ENCODE measurements at places on chromosomes 1 and 21. TPM values are rescaled to one million over a fixed set of nuclear protein-coding genes. Genes with fewer than 3 reads are reported as not detected.

DNA sequence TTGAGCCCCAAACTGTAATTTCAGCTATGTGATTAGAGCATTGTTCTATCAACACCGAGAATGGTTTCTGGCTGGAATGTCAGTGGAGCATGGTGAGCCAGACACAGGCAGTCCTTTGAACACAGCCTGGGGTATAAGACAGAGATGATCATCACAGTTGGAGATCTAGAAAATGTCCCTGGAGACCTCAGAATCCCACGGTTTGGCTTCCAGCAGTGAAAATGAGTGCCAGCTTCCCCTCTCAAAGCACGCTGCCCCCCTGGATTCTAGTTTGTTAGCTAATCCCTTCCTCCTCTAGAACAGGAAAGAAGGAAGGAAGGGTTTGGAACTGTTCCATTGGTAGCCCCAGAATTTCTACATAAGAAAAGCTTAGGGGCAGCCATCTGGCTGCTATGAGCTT lies 59.9 kb upstream of the JAK1 start:
- no peak for DNase-seq

DNA sequence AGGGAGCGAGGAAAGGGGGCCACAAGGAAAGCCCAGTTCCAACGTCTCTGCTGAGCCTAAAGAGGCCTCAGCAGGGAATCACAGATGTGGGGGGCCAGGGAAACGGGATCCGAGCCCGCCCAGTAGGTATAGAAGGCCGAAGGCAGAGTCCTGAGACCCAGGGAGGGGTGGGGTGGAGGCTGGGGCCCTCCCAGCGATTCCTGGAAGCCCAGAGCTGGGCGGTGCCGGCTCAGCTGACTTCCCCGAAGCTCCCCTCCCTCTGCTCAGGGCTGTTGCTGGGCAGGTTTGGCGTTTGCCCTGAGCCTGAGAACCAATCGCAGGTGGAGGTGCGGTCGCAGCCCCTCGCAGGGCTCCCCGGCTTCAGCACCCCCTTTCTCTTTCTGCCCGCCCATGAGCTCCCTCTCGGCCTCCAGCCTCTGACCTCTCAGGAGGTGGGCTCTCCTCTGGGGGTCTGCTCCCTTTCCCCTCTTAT lies 12.8 kb downstream of the ADAMTSL4 start:
- DNase-seq = peak; percentile 97

The USP25 gene
- total RNA-seq = 48.4 TPM

GRCh38 chr1:43987159-43987902 lies 4.1 kb upstream of the CCDC24 start:
- DNase-seq = no peak

The PTPN14 gene
- 23.0 TPM for total RNA-seq

DNA sequence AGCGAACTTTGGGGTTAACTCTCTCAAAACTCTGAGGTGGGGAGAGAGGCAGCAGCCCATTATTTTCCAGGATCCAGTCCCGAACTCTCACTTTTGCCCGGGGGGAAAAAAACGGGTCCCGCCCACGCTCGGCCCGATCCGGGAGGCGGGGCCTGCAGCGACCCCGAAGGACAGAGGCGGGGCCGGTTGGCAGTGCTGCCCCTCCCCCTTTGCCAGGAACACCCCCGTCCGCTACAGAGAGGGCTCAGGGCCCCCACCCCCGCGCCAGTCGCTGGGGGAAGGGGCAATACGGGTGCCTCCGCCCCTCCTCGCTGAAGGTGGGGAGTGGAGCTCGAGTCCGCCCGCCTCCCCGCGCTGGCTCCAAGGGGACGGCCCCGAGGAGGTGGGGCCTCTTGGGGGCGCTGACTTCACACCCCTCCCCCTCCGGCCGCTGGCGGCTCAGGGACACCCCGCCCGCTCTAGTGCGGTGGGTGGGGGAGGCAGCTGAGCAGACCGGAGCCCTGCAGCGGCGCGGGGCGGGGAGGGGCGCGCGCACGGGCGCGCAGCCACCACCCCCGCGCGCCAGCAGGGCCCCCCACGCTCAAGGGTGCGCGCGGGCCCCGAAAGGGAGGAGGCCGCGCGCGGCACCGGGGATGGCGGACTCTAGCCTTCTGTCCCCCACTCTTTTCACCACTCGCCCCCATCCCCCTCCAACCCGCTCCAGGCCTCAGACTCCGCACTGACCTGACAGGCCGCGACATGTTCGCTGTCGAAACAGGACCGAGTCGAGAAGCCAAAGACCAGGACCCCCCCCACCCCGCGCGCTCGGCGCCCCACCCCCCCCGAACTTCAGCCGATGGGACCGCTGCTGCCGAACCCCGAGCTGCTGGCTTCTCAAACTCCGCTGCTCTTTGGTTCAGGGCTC lies 496 bp downstream of the NUCKS1 start:
- DNase-seq = peak; percentile 96

GRCh38 chr1:150974580-150975478 lies at the start of gene CERS2:
Gene CERS2 (minus strand): TSS chr1:150974835. CDS start chr1:150969090, 5,745 bp downstream.
- peak; percentile 92 for DNase-seq

GRCh38 chr1:159900086-159900680 lies at the start of gene CFAP45:
Gene CFAP45 (minus strand): TSS chr1:159900165. CDS start chr1:159900098, 67 bp downstream.
- DNase-seq = peak; percentile 92

DNA sequence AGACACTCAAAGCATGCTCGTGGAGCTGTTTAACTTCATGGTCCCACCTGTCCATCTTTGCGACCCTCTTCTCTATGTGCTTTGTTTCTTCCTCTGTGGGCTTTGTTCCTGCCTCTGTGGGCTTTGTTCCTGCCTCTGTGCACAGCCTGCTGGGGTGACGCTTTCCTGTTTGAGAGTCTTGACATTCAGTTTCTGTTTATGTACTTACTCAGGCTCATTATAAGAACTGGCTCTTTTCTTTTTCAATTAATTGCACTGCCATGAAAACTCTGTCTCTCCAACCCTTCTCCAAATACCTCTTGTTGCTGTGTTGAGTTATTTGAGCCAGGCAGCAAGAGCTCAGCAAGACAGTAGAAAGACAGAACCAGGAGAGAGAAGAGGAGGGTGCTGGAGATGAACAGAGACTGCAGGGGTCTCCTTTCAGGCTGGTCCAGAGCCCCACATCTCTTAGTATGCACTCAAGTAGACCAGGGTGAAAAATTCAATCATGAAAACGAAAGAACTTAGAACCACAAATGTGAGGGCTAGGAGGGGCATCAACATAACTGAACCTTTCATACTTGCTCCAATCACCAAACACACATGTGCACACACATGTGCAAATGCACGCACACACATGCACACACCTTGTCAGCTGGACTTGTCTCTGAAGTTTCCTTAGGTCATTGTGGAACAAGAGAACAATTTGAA lies 88.3 kb upstream of the SGIP1 start:
- no peak for DNase-seq

The LCE2C gene
- total RNA-seq = not detected

DNA sequence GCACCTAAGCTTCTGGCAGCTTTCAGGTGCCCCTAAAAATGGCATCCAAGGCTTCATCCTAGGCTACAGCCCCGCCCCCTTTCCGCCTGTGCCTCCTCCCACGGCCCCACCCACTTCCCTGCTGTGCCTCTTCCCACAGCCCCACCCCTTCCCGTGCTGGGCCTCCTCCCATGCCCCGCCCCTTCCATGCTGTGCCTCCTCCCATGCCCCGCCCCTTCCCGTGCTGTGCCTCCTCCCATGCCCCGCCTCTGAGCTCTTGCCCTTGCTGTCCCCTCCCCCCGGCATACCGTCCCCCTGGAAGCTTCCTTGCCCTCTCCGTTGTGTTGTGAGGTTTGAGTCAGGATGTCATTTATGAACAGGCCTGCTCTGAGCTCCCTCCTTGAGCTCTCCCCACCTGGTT lies 228.5 kb upstream of the AJAP1 start:
- DNase-seq = no peak

The RAB7B gene
- total RNA-seq = 1.6 TPM

GRCh38 chr1:238252033-238252802 lies 361.5 kb upstream of the ZP4 start:
- no peak for DNase-seq

The LRRC38 gene
- total RNA-seq = 0.38 TPM
